ENCODE measurements at places on chromosomes 2 and 18.
A peak's percentile ranks its signal among the peaks of the same experiment; 100 is the strongest.

- no peak for DNase-seq
These were observed 174.4 kb upstream of the TCF4 start for GRCh38 chr18:55762424-55762823.

GRCh38 chr2:72150861-72151356 lies 3.2 kb upstream of the CYP26B1 start:
- no peak for DNase-seq

DNA sequence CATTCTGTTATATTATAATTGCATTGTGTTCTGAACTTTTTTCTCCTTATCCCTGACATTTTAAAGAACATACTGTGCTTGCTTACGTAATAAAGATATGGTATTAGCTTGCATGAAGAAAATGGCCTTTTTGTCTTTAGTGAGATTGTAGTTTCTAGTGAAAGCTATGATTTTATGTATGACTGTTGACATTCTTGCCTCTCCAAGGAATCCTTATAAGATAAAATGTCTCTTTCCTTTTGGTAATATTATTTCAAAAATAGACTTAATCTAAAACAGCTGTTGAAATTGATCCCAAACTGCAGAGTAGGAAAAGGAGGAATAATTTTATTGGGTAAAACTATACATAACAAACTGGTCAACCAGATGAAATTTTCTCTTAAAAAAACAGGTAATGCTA lies 40.8 kb upstream of the CCDC102B start:
- DNase-seq: no peak

DNA sequence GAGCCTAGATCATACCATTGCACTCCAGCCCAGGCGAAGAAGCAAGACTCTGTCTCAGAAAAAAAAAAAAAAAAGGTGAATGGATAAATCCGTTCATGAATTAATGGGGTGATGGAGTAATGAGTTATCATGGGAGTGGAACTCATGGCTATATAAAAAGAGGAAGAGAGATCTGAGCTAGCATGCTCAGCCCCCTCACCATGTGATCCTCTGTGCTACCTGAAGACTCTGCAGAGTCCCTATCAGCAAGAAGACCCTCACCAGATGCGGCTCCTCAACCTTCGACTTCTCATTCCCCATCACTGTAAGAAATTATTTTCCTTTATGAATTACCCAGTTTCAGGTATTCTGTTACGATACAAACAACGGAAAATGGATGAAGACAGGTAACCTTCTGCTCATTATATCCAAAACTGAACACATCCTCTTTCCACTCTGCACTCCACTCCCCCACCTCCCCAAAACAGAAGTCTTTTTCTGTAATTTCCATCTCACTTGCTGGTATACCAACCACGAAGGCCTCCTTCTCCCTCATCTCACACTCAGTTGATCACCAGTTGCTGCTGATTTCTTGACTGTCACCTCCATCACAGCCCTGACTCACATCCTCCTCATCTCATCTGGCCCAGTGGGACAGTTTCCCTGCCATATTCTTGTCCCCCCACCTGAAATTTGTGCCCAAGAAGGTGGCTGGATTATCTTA lies 8.8 kb downstream of the RETREG2 start:
- no peak for DNase-seq

DNA sequence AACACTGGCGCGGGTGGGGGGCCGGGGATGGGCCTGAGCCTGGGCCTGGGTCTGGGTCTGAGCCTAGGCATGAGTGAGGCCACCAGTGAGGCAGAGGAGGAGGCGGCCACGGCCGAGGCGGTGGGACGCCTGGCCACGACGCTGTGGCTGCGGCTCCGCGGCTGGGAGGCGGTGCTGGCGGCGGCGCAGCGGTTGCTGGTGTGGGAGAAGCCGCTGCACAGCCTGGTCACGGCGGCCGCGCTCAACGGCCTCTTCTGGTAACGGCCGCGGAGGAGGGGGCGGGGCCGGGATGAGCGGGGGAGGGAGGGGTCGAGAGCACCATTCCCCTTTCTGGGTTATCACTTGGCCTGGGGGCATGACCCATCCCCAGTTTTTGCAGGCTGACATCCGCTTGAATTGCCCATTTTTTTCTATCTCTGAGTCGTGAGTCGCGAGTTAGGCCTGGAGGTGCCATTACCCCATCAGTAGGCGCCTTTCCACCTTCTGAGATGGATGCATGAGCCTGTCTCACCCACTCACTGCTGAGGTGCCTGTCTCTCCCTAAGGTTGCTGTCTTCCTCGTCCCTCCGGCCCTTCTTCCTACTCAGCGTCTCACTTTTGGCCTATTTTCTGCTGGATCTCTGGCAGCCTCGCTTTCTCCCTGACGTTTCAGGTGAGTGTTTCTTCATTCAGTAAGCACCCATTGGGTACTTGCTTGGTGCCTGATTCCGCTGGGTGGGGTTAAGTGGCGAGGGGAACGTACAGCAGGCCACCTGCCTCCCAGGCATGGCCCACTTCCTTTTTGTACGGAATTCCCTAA lies 501 bp downstream of the RETREG2 start:
- peak; percentile 11 for DNase-seq

- DNase-seq: no peak
These were observed 21.0 kb downstream of the DNAH6 start for GRCh38 chr2:84537251-84537650.

DNA sequence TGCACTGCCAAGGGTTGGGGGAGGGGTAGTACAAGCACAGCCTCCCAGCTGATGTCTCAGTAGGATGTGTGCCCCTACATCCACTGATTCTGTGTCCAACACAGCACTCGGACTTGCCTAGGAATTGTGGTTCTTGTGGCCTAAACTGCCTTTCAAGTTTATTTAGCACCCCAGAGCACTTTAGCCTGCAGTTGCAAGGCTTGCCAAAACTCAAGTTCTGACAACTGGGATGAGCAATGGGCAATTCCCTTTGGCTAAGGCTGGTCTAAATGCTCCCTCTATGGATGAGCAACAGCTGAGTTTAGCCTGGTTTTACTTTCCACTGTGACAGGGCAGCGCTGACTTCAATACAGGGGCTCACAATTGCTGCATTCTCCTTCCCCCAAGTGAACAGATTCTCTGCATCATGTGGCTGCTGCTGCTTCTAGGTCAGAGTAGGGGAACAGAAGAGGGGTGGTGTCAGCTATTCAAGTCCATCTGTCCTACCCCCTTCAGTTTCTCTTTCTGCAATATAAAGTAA lies 471.5 kb downstream of the PIK3C3 start:
- DNase-seq: no peak

DNA sequence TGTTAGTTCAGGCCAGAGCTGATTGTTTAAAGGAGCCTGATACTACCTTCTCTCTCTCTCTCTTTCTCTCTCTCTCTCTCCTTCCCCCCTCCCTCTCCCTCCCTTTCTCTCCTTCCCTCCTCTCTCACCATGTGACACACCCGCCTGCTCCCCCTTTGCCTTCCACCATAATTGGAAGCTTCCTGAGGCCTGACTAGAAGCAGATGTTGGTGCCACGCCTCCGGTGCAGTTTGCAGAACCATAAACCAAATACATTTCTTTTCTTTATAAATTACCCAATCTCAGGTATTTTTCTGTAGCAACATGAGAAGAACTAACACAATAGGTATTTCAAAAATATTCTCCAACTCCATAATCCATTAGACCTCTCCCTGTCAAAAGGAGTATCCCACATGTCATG lies 62.4 kb downstream of the ANKRD62 start:
- no peak for DNase-seq

GRCh38 chr2:130790804-130791616 lies 35.7 kb downstream of the AMER3 start:
- no peak for DNase-seq

- no peak for DNase-seq
These were observed 72.7 kb upstream of the ITPRID2 start for GRCh38 chr2:181818840-181819239.

- no peak for DNase-seq
These were observed 32.6 kb upstream of the SPAG16 start for GRCh38 chr2:213251618-213252017.

DNA sequence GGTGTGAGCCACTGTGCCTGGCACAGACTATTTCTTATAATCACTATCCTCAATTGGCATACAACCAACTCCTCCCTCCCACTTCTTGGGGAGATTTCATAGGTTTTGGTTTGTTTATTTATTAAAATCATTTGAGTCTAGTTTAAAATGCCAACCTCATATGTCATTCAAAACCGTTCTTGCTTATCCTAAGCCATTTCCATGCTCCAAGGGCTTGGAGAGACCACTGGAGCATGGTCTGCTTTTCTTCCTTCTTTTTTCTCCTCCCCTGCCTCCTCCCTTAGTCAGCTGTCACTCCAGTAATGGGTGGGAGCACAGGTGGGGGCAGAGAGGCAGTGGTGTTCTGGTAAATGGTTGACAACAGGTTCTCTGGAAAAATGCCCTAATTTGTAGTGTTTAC lies 20.4 kb upstream of the KCNS3 start:
- DNase-seq: no peak

Data from stimulated activated CD4-positive, alpha-beta T cell treated with anti-CD3 and anti-CD28 coated beads, Interleukin-2, amount 100 ng/mL, for 4 hours (primary cell).